ENCODE measurements at places on chromosomes 3 and 15. TPM values are rescaled to one million over a fixed set of nuclear protein-coding genes. Genes with fewer than 3 reads are reported as not detected.

Gene B3GNT5
- 0.37 TPM for total RNA-seq

Gene TERC
- total RNA-seq: 2.5 TPM

Gene IRAK2
- 8.6 TPM for total RNA-seq

DNA sequence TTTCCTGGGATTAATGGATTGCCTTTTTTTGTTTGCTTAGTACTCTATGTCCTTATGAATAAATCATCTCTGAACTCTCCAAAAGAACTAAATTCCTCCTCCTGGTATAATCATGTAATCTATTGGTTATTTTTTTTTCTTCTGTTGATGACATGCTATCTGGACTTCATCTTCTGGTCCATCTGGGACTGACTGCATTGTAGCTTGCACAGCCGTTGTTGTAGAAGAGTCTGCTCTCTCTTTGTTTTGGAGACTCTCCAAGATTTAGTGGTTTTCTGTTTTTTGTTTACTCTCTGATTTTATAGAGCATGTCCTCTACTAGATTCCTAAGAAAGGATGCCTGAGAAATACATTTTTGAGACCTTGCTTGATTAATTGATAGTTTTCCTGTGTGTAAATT is 19.1 kb downstream of the IREB2 start:
- peaks cover 72% of the 10 kb centered on the region for H3K4me1 ChIP-seq
- peaks cover 36% of the 10 kb centered on the region for H3K36me3 ChIP-seq
- no peaks in the 10 kb centered on the region for H3K27me3 ChIP-seq

Gene CHDH
- 3.4 TPM for total RNA-seq

Gene STRIT1
- not detected for total RNA-seq

Gene PRSS50
- not detected for total RNA-seq

DNA sequence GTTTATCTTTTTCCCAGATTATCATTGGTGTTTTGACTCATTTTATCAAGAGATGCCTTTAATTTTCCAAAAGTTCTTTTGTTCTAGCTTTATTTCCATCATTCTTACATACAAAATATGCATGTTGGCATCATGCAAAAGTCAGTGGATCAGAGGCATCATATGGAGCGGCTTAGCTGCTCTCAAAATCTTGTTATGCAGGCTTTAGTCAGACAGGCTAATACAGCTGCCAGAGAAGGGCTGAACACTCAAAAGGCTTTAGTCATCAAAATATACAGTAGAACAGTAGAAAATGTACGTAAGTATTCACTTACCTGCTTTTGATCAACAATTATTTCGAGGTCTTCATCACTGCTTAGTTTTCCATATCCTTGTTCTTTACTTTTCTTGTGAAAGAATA is 65.5 kb downstream of the PEX5L start:
- peaks cover 16% of the 10 kb centered on the region for H3K27me3 ChIP-seq
- no peak for DNase-seq
- H3K27ac ChIP-seq: no peak overlapping the region

DNA sequence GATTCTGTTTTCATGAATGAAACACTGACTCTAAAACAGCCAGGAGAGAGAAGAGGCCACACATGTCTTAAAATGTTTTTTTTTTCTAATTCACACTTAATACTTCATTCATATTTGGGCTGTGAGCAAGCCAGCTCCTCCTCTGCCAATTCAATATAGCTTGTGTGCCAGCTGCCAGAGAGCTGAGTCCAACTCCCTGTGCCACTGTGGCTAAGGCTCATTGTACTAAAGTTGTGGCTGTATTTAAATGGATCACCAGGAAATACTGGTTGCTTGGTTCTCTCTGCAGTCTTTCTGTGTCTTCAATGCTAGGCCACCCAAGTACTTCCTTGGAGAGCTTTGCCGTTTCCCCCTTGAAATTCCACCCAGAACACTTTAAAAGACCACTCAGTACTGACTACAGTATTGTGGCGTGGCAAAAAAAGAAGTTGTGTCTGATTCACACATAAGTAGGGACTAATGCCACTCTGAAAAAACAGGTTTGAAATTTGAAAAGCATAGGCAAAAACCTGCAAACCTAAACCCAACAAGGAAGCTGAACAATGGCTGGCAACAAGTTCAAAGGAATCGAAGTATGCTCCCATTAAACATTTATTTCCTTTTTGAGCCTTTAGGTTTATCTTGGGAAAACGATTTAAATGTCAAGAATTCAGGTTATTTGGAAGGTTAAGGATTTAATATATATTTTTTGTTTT is 524.7 kb downstream of the DIPK2A start:
- no peak overlapping the region for H3K4me3 ChIP-seq
- no peak for DNase-seq
- no peaks in the 10 kb centered on the region for H3K36me3 ChIP-seq
- peaks cover 3% of the 10 kb centered on the region for H3K27me3 ChIP-seq
- H3K27ac ChIP-seq: no peak overlapping the region
- H3K4me1 ChIP-seq: no peaks in the 10 kb centered on the region

Gene WDR93
- 0.16 TPM for total RNA-seq

Gene SUCNR1
- total RNA-seq: not detected

DNA sequence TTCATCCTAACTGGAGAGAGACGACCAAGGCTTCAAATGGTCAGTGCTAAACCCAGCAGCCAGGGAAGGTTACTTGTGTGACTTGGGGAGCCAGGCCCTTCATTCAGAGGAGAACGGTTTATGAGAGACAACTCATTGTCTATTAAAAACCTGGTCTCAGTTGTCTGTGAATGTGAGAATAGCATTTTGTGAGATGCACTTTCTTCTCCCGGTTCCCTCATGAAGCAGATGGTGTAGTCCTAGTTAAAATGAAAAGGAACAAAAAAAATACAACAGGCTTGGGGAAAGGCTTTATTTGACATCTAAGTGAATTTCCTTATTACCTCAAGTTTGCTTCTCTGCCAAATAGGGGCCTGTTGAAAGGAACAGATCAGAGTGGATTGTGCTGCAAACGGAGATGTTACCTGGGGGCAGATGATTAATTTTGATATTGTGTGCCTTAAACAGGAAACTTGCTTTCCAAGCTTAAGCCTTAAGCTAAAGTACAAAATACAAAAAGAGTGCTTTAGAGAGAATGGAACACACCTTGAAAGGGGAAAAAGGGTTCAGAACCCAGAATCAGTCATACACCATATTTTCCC is 202.7 kb upstream of the BHLHE40 start:
- H3K27ac ChIP-seq: peak overlapping the region; percentile 70
- peaks cover 93% of the 10 kb centered on the region for H3K36me3 ChIP-seq
- no peaks in the 10 kb centered on the region for H3K27me3 ChIP-seq

Gene GRAMD1C
- total RNA-seq: 12.2 TPM

GRCh38 chr3:116153174-116153573 is 292.1 kb downstream of the LSAMP start:
- no peaks in the 10 kb centered on the region for H3K4me1 ChIP-seq
- no peak overlapping the region for H3K27ac ChIP-seq
- H3K27me3 ChIP-seq: no peaks in the 10 kb centered on the region
- H3K4me3 ChIP-seq: no peak overlapping the region
- H3K36me3 ChIP-seq: no peaks in the 10 kb centered on the region

- H3K27me3 ChIP-seq: peaks cover 32% of the 10 kb centered on the region
- H3K27ac ChIP-seq: no peak overlapping the region
- H3K4me1 ChIP-seq: peaks cover 2% of the 10 kb centered on the region
- H3K4me3 ChIP-seq: no peak overlapping the region
- H3K36me3 ChIP-seq: no peaks in the 10 kb centered on the region
These were observed 3.7 kb upstream of the TF start for GRCh38 chr3:133742351-133743091.

- H3K27me3 ChIP-seq: no peaks in the 10 kb centered on the region
- H3K36me3 ChIP-seq: peaks cover 67% of the 10 kb centered on the region
- peaks cover 11% of the 10 kb centered on the region for H3K4me1 ChIP-seq
- no peak overlapping the region for H3K27ac ChIP-seq
These were observed 132.3 kb downstream of the SUCLG2 start for GRCh38 chr3:67522081-67522480.

DNA sequence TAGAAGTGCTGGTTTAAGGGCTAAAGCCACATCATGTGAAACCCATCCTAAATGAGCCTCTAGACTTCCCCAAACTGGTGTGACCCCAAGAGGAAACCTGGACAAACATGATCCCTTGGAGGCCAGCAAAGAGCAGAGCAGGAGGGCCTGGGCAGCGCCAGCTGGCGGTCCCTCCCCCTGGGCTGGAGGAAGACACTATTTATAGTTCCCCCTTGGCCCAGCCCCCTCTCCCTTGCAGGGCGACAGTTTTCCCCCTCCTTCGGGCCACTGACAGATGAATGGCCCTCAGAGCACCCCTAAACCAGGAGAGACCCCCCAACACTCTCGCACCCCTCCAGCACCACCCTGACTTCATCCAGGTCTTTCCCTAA is 2.9 kb downstream of the UCN2 start:
- no peak overlapping the region for H3K27ac ChIP-seq
- H3K4me1 ChIP-seq: peaks cover 32% of the 10 kb centered on the region
- H3K27me3 ChIP-seq: no peaks in the 10 kb centered on the region

DNA sequence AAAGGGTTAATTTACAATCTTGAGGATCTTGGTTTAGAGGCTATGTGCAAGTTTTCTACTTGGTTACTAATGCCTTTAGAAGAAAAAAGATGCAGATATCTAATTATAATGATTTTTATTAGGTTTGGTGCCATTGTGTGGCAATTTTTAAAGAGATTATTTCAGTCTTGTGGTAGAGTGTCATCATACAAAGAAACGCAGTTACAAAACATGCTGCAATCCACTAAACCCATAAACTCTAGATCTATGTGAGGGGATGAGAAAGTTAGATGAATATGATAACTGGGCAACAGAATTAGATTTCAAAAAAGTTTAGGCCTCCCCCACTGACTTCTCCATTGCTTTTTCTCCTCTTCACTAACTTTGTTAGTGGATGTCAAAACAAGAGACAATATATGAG is 106.0 kb downstream of the ARPP21 start:
- no peaks in the 10 kb centered on the region for H3K36me3 ChIP-seq
- peaks cover 8% of the 10 kb centered on the region for H3K4me1 ChIP-seq
- no peak overlapping the region for H3K27ac ChIP-seq
- H3K4me3 ChIP-seq: no peak overlapping the region

DNA sequence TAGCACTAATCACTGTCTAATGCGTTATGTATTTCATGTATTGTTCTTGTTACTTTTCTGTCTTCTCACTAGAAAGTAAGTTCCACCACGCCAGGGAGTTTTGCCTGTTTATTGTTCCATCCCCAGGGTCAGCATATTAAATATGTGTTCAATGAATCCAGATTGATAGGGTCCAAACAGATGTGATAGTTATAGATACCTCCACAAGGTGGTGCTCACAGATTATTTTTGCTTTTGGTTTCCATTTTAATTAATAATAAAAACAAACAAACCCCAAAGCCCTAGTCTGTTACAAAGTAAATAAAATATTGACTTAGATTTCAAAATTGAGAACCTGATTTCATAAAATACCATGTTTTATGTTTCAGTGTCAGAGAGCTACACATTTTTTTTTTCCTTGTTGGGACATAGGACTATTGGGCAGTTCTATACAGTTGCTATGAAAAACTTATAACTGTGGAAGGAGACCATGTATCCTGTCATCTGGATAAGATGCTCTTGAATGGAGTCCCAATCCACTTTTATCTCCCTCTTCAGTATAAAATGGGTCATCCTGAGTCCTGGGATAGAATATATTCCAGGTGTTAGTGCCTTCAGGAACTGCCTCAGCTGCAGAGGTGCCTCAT is 12.4 kb downstream of the OTOL1 start:
- H3K27me3 ChIP-seq: no peaks in the 10 kb centered on the region
- H3K4me1 ChIP-seq: no peaks in the 10 kb centered on the region
- no peaks in the 10 kb centered on the region for H3K36me3 ChIP-seq
- no peak overlapping the region for H3K27ac ChIP-seq
- no peak overlapping the region for H3K4me3 ChIP-seq
- no peak for DNase-seq

GRCh38 chr3:51946796-51947195 is 4.6 kb downstream of the PARP3 start:
- H3K4me1 ChIP-seq: peaks cover 12% of the 10 kb centered on the region
- H3K36me3 ChIP-seq: peaks cover 3% of the 10 kb centered on the region
- DNase-seq: no peak
- H3K27ac ChIP-seq: no peak overlapping the region
- no peak overlapping the region for H3K4me3 ChIP-seq

GRCh38 chr15:68201879-68202261 is 3.3 kb downstream of the CALML4 start:
- no peaks in the 10 kb centered on the region for H3K27me3 ChIP-seq
- no peak for DNase-seq
- no peak overlapping the region for H3K4me3 ChIP-seq
- peaks cover 8% of the 10 kb centered on the region for H3K4me1 ChIP-seq
- H3K36me3 ChIP-seq: no peaks in the 10 kb centered on the region

Gene SCG5
- total RNA-seq: 0.27 TPM

DNA sequence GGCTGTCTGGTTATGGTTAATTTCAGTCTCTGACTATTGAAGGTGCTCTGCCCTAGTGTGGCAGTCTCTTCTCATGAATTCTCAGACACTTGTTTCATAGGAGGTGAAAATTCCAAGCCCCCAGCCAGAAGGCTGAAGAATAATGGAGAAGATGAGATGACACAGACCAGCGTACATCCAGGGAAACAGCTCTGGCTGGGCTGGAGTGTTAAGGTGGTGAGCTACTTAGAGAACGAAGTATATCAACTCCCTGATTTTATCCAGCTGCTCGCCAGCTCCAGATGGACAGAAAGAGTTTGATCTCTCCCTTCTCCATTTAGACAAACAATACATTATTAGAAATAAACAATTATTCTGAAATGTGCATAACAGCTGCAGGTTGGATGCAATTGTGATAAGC is 494.5 kb upstream of the RGMA start:
- no peak for DNase-seq
- H3K4me3 ChIP-seq: no peak overlapping the region
- no peak overlapping the region for H3K27ac ChIP-seq
- no peaks in the 10 kb centered on the region for H3K27me3 ChIP-seq
- no peaks in the 10 kb centered on the region for H3K36me3 ChIP-seq
- H3K4me1 ChIP-seq: no peaks in the 10 kb centered on the region

Gene ARMC8
- total RNA-seq: 69.2 TPM

Gene CP
- not detected for total RNA-seq

DNA sequence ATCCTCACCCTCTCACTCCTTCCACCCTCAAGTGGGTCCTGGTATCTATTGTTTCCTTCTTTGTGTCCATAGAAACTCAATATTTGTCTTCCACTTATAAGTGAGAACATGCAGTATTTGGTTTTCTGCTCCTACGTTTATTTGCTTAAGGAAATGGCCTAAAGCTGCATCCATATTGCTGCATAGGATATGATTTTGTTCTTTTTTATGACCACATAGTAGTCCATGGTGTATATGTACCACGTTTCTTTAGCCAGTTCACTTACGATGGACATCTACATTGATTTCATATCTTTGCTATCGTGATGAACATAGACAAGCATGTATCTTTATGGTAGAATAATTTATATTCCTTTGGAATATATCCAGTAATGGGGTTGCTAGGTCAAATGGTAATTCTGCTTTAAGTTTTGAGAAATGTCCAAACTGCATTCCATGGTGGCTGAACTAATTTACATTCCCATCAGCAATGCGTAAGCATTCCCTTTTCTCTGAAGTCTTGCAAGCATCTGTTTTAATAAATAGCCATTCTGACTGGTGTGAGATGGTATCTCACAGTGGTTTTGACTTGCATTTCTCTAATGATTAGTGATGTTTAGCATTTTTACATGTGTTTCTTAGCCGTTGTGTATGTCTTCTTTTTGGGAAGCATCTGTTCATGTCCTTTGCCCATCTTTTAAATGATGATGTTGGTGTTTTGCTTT is 650.2 kb downstream of the ZNF385D start:
- no peak overlapping the region for H3K27ac ChIP-seq
- H3K27me3 ChIP-seq: no peaks in the 10 kb centered on the region
- no peaks in the 10 kb centered on the region for H3K4me1 ChIP-seq
- no peak for DNase-seq
- H3K4me3 ChIP-seq: no peak overlapping the region
- no peaks in the 10 kb centered on the region for H3K36me3 ChIP-seq

- no peaks in the 10 kb centered on the region for H3K4me1 ChIP-seq
- no peaks in the 10 kb centered on the region for H3K36me3 ChIP-seq
- no peak for DNase-seq
- no peak overlapping the region for H3K4me3 ChIP-seq
These were observed 23.6 kb upstream of the TEX55 start for GRCh38 chr3:119122350-119122749.
